ENCODE measurements at places on chromosomes 7 and 10.

DNA sequence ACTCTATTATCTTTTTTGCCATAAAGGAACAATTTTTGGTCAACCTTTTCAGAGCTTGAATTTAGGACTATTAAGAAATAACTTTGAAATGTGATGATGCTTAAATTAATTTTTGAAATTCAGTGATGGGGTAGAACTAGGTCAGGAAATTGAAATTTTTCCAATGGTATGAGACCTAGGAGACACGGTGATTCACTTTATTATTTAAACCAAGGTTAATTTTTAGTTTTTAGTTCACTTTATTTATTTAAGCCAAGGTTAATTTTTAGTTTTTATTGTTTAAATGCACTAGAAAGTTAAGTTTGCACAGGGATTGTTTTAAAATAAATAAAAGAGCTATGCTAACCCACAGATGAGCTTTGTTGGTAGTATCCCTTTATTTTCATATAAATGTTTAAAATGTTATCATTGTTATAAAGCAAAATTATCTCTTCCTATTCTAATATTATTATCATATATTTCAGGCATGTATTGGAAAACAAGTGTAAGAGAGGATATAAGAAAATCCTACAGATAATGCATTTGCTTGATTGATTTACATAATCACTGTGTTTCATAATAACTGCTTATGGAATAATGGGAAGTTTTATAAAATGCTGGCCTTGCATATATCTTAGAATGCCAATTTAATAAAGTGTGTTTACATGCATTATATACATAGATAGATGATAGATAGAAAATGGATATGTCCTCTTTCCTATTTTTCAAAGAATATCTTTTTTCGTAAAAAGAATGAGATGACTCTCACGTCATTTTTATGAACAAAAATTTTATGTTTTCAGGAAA, 163.6 kb downstream of the HGF start:
- DNase-seq = no peak

- DNase-seq = no peak
Observed at GRCh38 chr10:13792006-13792405, 205.2 kb downstream of the PRPF18 start.

GRCh38 chr7:26789481-26790184, 74.8 kb downstream of the SKAP2 start:
- no peak for DNase-seq

- no peak for DNase-seq
Observed at GRCh38 chr7:95092324-95092723, 184.9 kb downstream of the PPP1R9A start.

GRCh38 chr7:158495216-158495615, 92.4 kb downstream of the PTPRN2 start:
- DNase-seq = no peak

DNA sequence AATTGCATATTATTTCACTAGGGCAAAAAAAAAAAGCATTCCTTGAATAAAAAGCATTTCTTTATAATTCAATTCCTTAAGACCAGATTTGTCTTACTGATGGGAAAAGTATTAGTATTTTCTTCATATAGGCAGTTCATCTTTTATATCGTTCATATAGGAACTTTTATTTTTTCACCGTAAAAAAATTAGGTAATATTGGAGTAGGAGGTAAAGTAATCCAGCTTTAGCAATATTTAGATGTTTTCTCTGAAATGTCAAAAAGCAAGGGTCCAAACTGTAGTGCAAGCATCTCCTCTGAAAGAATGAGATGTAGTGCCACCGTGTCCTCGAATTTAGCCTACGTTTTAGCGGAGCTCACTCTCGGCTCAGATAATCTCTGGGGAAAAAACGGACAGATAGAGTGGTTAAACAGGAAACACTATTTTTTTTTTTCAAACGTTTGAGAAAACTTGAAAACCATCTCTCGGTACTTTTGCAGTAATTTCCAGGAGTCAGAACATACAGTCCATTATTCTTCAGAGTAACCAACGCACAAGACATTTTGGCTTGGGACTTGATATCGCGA, 5.5 kb upstream of the SPAG6 start:
- DNase-seq = no peak

DNA sequence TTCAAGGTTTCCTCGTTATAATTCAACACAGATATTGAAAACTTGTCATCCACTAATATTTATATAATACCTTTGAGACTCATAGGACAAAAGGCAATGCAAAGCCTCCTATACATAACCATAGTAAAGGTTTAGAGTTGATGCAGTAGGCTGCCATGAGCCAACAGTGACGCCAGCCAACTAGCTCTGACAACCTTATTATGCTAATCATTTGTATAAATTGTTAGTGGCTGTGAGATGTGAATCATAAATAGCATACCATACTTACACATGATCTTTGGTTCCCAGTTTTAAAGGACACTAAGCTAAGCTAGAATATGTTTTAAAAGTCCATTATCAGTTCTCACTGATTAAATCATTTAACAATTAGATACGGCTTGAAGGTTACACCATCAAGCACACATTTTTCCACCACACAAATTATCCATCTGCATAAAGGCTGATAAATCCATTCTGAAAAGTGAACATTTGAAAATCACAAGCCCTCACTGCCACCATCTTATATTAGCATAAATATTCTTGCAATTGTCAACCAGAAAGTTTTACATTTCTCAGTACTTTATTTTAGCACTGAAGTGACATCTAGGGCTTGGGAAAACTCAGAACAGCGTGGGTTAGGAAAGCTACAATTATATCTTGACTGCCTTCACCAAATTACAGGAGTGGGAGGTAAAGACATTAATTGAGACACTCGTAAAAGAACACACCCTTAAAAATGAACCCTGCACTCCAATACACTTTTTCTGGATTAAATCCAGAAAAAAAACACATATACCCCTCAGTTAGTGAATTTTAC, 30.7 kb downstream of the COA1 start:
- no peak for DNase-seq

DNA sequence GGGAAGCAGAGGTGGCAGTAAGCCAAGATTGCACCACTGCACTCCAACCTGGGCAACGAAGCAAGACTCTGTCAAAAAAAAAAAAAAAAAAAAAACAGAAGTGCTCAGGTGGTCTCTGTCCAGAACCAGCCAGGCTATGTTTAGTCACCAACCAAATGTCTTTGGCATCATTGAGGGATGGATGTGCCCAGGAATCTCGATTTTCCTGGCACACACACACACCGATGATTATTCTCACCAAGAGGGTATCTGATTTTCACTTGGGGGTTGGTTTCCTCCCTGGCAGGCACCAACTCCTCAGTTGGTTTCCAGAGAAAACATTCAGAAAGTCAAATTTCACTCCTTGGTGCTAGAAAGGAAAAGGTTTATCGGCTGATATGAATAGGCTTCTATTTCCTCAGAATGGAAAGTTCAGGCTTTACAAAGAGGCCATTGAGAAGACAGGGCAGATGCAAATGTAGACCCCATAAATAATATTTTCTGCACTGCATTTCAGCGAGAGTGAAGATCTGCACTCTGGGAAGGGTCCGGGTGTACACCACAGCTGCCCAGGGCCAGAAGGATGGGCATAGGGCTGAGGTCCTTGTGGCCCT, 154.8 kb downstream of the TNS3 start:
- no peak for DNase-seq

- peak; percentile 70 for DNase-seq
Observed at GRCh38 chr7:129122751-129123509, 21.6 kb upstream of the TSPAN33 start.

DNA sequence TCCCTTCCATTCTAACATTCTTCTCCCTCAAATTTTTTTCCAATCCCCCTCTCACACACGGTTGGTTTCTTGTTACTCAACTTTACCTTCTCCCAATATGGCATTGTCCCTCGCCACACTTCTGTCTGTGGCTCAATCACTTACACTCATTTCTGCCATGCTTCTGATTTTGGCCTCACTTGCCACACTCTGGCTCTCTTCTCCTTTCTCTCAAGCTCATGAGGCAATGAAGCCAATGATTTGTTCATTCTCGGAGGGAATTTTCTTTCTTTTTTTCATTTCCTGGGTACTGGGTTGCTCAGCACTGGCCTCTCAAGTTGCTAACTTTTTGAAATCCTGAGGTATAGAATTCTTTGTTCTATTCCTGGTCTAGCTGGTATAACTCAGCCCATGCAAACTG, 4.0 kb upstream of the MYOZ1 start:
- DNase-seq = peak; percentile 61

DNA sequence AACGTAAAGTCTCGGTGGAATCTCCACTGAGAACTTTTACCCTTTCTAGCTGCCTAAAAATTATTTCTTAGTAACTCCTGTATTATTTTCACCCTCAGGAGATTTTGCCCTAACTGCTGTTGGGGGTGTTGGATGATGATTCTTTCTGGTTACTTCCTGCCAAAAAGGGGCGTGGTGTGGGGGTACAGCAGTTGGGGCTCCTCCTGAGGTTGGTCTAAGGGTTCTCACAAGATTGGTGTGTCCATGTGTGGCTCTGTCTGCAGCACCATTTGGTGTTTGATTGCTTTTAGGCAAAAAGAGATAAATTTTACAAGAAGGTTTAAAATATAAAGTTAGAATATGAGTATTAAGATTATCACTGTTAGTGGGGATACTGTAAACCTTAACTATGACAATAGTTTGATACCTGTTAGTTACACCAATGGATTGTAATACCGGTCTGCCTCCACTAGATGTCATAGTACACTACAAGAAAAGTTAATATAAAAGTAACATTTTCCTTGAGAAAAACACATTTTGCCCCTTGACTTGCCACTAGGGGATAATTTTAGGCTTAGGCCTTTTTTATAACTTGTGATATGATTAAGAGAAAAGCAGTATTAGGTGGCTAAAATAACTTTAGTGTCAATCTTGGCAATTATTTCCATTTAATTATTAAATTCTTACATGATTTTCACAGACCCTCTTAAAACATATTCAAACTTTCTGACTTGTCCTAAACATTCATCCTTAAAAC, 928.7 kb downstream of the IPMK start:
- peak; percentile 45 for DNase-seq

DNA sequence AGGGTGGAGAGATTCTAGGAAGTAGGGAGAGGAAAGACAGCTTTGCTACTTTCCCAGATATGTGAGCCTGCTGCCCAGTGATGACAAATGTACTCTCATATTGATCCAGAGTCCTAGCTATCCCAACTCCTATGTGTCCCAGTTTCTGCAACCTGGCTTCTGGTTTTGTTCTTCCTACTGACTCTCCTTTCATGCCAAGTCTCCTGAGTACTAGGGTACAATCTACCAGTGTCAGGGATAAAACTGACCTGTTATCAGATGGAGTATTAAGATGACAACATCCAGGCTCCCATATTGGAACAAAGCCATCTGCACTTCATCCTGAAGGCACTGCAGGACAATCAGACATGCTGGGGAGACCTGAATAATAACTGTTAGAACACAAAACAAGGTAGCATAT, 233.7 kb upstream of the PHYHIPL start:
- DNase-seq = no peak

GRCh38 chr7:23680414-23681405, 711 bp downstream of the FAM221A start:
- peak; percentile 37 for DNase-seq
